ENCODE measurements at places on chromosomes 3 and 15.

- no peak for DNase-seq
Measured at GRCh38 chr3:140753865-140754754, 76.2 kb downstream of the TRIM42 start.

DNA sequence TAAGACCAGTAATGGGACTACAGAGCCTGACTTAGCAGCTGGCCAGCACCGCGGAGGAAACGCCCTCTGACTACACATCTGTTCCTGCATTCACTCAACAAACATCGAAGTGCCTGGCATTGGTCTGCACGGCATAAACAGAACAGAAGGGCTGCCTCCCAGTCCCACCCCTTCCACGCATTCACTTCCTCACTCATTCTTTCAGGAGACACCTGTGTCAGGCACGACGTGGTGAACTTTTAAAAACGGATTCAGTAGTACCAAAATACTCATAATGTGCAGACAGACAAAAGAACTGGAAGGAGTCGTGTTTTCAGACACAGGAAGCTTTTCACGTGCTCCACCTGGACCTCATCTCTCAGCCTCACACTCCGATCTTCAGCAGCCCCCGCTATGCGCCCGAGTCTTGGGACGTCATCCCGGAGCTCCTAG lies 123.3 kb downstream of the XXYLT1 start:
- no peak for DNase-seq

GRCh38 chr15:71792521-71792920 lies 17.8 kb upstream of the NR2E3 start:
- DNase-seq, result no peak

GRCh38 chr15:33831646-33832045 lies 136.7 kb upstream of the CHRM5 start:
- DNase-seq, result no peak

- no peak for DNase-seq
Measured at GRCh38 chr3:148030975-148031374, 621.8 kb downstream of the ZIC1 start.

DNA sequence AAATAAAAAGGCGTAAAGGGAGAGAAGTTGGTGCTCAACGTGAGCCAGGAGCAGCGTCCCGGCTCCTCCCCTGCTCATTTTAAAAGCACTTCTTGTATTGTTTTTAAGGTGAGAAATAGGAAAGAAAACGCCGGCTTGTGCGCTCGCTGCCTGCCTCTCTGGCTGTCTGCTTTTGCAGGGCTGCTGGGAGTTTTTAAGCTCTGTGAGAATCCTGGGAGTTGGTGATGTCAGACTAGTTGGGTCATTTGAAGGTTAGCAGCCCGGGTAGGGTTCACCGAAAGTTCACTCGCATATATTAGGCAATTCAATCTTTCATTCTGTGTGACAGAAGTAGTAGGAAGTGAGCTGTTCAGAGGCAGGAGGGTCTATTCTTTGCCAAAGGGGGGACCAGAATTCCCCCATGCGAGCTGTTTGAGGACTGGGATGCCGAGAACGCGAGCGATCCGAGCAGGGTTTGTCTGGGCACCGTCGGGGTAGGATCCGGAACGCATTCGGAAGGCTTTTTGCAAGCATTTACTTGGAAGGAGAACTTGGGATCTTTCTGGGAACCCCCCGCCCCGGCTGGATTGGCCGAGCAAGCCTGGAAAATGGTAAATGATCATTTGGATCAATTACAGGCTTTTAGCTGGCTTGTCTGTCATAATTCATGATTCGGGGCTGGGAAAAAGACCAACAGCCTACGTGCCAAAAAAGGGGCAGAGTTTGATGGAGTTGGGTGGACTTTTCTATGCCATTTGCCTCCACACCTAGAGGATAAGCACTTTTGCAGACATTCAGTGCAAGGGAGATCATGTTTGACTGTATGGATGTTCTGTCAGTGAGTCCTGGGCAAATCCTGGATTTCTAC lies at the start of gene RARB:
Gene RARB (plus strand): TSS at position 322 of the 847 bp plus-strand sequence. CDS start 469 bp downstream, at position 791.
- DNase-seq, result peak; percentile 64

GRCh38 chr3:146181216-146181615 lies 20.2 kb upstream of the PLOD2 start:
- no peak for DNase-seq

DNA sequence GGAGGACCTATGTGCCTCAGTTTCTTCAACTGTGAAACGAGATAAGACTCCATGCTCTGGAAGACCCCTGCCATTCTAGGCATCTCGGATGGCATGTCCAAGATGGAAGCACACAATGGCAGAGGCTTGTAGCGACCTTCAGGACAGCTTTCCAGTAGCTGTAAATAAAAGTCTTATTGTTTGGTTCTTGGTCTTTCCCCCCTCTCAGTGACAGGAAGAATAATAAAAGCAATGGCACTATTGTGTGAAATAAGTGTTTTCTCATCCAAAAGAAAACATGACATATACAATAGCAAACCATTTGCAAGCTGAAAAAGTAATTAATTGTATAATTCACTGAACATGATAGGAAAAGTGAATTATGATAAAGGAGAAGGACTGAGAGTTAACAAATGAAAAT lies 32.5 kb upstream of the CD47 start:
- DNase-seq, result no peak

GRCh38 chr3:190696777-190697501 lies 165.6 kb downstream of the GMNC start:
- no peak for DNase-seq

GRCh38 chr3:107975529-107976201 lies 115.2 kb downstream of the CD47 start:
- no peak for DNase-seq

DNA sequence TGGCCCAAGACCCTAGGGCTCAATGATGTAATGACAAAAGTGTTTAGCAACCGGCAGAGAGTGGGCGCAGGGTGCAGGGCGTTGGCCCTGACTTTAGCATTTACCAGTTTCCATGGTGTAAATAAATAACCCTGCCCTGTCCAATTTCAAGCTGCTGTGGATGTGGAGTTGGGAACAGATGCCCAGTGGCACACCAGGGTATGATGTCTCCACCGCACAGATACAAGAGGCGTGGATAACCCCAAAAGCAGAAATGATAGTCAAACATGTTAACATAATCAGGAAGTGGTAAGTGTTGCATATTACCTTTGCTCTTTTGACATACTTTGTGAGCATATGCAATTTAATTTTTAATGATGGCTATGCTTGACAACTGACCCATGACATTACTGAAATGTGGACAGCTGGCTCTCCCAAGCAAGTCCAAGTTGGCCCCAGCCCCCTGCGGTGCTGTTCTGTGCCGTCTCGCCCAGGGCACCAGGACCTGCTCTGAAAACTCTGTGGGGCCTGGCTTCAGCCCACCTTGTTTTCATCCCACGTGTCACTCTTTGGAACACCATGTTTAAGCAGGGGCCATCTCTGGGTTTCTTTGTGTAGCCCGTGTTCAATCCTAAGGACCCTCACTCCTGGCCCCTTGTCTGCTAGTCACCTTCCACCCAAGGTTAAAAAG lies 10.8 kb upstream of the ANPEP start:
- DNase-seq, result no peak

- no peak for DNase-seq
Measured at GRCh38 chr3:154040283-154040682, 80.9 kb upstream of the ARHGEF26 start.

- no peak for DNase-seq
Measured at GRCh38 chr3:55160241-55160983, 232.6 kb upstream of the LRTM1 start.

GRCh38 chr3:29705906-29706844 lies 425.3 kb downstream of the RBMS3 start:
- no peak for DNase-seq

DNA sequence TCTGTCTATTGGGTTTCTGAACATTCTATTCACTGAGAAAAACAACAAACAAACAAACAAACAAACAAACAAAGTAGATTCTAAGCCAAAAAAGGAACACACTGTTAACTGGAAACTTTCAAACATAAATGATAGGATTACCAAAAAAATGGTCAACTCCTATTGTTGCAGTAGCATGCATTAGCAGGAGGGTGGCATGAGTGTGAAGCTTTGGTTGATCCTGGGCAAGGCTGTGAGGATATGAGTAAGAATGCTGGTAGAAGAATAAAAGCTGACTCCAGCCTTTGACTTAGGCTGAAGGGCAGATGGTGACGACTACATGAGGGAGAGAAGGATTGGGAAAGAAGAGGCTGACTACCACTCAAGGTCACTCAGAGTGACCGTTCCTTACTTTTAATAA lies 810.3 kb downstream of the VGLL3 start:
- DNase-seq, result no peak

DNA sequence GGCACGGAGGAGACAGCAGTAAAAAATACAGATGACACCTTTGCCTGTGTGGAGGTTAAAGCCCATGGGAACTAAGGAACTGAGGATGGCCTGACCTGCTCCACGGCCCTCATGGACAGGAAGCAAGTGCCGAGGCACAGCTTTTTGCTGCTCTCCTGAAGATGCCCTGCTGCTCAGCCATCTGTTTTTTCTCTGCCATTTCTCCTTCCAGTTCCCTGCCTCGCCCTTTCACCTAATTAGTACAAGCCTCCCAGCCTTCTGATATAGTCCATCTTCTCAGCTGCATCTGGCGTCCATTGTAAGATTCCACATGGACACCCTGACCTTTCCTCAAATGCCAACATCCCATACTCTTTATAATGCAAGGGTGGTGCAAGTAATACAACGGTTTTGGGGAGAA lies 11.8 kb upstream of the CXCR6 start:
- no peak for DNase-seq

GRCh38 chr15:92889390-92890107 lies 10.6 kb upstream of the CHD2 start:
- DNase-seq, result no peak

DNA sequence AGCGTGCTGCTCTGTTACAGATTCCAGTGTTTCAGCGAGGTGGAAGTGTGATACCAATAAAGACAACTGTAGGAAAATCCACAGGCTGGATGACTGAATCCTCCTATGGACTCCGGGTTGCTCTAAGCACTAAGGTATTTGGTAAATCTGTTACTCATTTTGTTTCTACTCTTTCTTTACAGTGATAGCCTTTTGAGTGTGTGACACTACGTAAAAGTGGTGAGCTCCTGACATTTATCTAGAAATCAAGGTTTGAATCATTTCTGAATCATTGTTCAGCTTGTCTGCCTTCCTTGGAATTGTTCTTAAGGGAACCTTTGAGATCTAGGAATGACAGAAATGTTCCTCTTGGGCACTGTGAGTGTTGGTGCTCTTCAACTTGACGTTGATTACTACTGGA lies 11.2 kb upstream of the CAPN3 start:
- DNase-seq, result no peak

Data from hippocampal formation (tissue), 2 donors.